Sigmoid colon (tissue), 7 donors: ENCODE measurements at places on chromosomes 16 and 17.

DNA sequence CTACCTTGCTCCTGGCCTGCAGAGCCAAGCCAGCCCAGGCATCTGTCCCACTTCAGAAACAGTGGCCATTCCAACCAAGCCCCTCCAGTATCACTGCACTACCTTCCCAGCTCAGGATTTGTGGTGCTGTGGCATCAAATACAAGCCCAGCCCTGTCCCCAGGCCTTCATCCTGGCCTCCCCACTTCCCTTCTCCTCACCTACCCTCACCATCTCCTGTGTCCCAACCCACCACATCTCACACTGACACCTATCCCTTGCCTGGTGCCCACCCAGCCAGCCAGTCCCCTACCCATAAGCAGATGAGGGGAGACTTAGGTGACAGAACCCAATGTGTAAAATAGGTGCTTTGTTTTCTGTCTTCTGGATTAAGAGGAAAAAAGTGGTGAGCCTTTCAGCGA lies 66.0 kb upstream of the CDH5 start:
- H3K4me1 ChIP-seq, result no peaks in the 10 kb centered on the region
- no peaks in the 10 kb centered on the region for H3K27me3 ChIP-seq
- DNase-seq, result peak; percentile 15
- no peaks in the 10 kb centered on the region for H3K36me3 ChIP-seq
- H3K4me3 ChIP-seq, result no peak overlapping the region

- H3K27ac ChIP-seq, result no peak overlapping the region
- H3K4me3 ChIP-seq, result no peak overlapping the region
- no peaks in the 10 kb centered on the region for H3K4me1 ChIP-seq
- DNase-seq, result no peak
Measured at GRCh38 chr16:64983963-64984362, 137.9 kb downstream of the CDH11 start.

GRCh38 chr16:82835487-82836155 lies 208.9 kb downstream of the CDH13 start:
- H3K27ac ChIP-seq, result no peak overlapping the region
- DNase-seq, result no peak
- no peaks in the 10 kb centered on the region for H3K4me1 ChIP-seq
- H3K27me3 ChIP-seq, result no peaks in the 10 kb centered on the region
- no peaks in the 10 kb centered on the region for H3K36me3 ChIP-seq

GRCh38 chr17:64331931-64332493 lies 58.6 kb downstream of the PECAM1 start:
- no peak overlapping the region for H3K4me3 ChIP-seq
- no peaks in the 10 kb centered on the region for H3K27me3 ChIP-seq
- H3K36me3 ChIP-seq, result no peaks in the 10 kb centered on the region
- H3K27ac ChIP-seq, result no peak overlapping the region

GRCh38 chr16:79169239-79169638 lies 431.3 kb downstream of the MAF start:
- no peaks in the 10 kb centered on the region for H3K27me3 ChIP-seq
- no peaks in the 10 kb centered on the region for H3K36me3 ChIP-seq
- no peaks in the 10 kb centered on the region for H3K4me1 ChIP-seq
- no peak overlapping the region for H3K4me3 ChIP-seq
- H3K27ac ChIP-seq, result no peak overlapping the region

GRCh38 chr17:42553866-42554249 lies 1.1 kb downstream of the HSD17B1 start:
- peak overlapping the region; percentile 77 for H3K4me3 ChIP-seq
- H3K27ac ChIP-seq, result peak overlapping the region; percentile 84
- no peaks in the 10 kb centered on the region for H3K27me3 ChIP-seq
- H3K4me1 ChIP-seq, result peaks cover 29% of the 10 kb centered on the region
- no peaks in the 10 kb centered on the region for H3K36me3 ChIP-seq

GRCh38 chr16:9846362-9847099 lies 335.7 kb downstream of the GRIN2A start:
- H3K4me1 ChIP-seq, result no peaks in the 10 kb centered on the region
- no peak overlapping the region for H3K27ac ChIP-seq
- no peak overlapping the region for H3K4me3 ChIP-seq
- no peaks in the 10 kb centered on the region for H3K27me3 ChIP-seq

GRCh38 chr16:10889855-10890254 lies 12.9 kb downstream of the CIITA start:
- H3K4me1 ChIP-seq, result no peaks in the 10 kb centered on the region

DNA sequence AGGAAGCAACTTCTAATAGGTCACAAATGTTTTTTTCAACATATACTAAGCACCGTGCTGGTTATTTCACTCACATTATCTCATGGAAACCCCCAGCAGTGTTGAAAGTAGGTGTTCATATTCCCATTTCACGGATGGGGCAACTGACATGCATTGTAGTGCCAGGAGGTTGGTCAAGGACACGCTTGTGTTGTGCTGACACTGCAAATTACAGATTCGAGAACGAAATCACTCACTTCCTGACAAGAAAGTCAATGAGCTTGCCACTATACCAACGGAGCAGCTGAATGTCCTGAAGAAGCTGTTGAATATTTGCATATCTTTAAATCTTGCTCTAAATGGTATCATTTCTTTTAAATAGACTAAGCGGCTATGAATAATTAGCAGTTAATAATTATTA lies 378.0 kb upstream of the C16orf82 start:
- H3K4me1 ChIP-seq, result no peaks in the 10 kb centered on the region
- no peak overlapping the region for H3K4me3 ChIP-seq
- H3K36me3 ChIP-seq, result no peaks in the 10 kb centered on the region
- H3K27me3 ChIP-seq, result no peaks in the 10 kb centered on the region

GRCh38 chr16:2025251-2025650 lies 1.5 kb upstream of the NHERF2 start:
- DNase-seq, result no peak
- peaks cover 7% of the 10 kb centered on the region for H3K36me3 ChIP-seq
- peaks cover 39% of the 10 kb centered on the region for H3K4me1 ChIP-seq
- H3K27me3 ChIP-seq, result peaks cover 17% of the 10 kb centered on the region
- H3K4me3 ChIP-seq, result no peak overlapping the region

- no peak overlapping the region for H3K4me3 ChIP-seq
- DNase-seq, result no peak
- H3K4me1 ChIP-seq, result no peaks in the 10 kb centered on the region
- no peaks in the 10 kb centered on the region for H3K36me3 ChIP-seq
Measured at GRCh38 chr17:56389356-56389755, 204.1 kb upstream of the NOG start.

GRCh38 chr17:3796110-3796821 lies 4.7 kb downstream of the ITGAE start:
- no peak overlapping the region for H3K27ac ChIP-seq
- no peaks in the 10 kb centered on the region for H3K27me3 ChIP-seq
- H3K36me3 ChIP-seq, result no peaks in the 10 kb centered on the region
- no peak for DNase-seq
- H3K4me1 ChIP-seq, result peaks cover 4% of the 10 kb centered on the region
- no peak overlapping the region for H3K4me3 ChIP-seq

- peaks cover 22% of the 10 kb centered on the region for H3K4me1 ChIP-seq
- H3K4me3 ChIP-seq, result no peak overlapping the region
- H3K36me3 ChIP-seq, result no peaks in the 10 kb centered on the region
- H3K27me3 ChIP-seq, result peaks cover 8% of the 10 kb centered on the region
Measured at GRCh38 chr17:62625870-62626200, 1.6 kb upstream of the MRC2 start.

GRCh38 chr16:4591191-4591590 lies 23.5 kb downstream of the UBALD1 start:
- H3K36me3 ChIP-seq, result no peaks in the 10 kb centered on the region
- H3K27ac ChIP-seq, result no peak overlapping the region
- no peak for DNase-seq
- H3K27me3 ChIP-seq, result peaks cover 9% of the 10 kb centered on the region

DNA sequence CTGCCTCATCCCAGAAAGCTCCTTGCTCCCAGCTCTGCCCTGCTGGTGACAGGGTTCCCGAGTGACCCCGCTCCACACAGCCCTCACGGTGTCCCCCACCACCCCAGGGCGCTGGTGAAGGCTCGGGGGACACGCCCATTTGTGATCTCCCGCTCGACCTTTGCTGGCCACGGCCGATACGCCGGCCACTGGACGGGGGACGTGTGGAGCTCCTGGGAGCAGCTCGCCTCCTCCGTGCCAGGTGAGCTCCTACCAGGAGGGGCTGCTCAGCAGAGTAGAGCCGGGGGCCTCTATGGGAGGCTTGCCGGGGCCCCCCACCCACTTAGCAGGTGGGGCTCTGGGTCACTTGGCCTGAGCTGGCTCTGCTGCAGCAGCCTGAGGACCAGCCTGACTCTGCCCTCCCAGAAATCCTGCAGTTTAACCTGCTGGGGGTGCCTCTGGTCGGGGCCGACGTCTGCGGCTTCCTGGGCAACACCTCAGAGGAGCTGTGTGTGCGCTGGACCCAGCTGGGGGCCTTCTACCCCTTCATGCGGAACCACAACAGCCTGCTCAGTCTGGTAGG lies 11.2 kb downstream of the GAA start:
- H3K27me3 ChIP-seq, result no peaks in the 10 kb centered on the region
- no peaks in the 10 kb centered on the region for H3K36me3 ChIP-seq
- no peak overlapping the region for H3K4me3 ChIP-seq
- H3K4me1 ChIP-seq, result no peaks in the 10 kb centered on the region
- no peak overlapping the region for H3K27ac ChIP-seq
- no peak for DNase-seq

GRCh38 chr16:30839523-30840227 lies 52.7 kb upstream of the ZNF629 start:
- no peak overlapping the region for H3K27ac ChIP-seq
- no peaks in the 10 kb centered on the region for H3K4me1 ChIP-seq
- H3K4me3 ChIP-seq, result no peak overlapping the region
- no peaks in the 10 kb centered on the region for H3K27me3 ChIP-seq

DNA sequence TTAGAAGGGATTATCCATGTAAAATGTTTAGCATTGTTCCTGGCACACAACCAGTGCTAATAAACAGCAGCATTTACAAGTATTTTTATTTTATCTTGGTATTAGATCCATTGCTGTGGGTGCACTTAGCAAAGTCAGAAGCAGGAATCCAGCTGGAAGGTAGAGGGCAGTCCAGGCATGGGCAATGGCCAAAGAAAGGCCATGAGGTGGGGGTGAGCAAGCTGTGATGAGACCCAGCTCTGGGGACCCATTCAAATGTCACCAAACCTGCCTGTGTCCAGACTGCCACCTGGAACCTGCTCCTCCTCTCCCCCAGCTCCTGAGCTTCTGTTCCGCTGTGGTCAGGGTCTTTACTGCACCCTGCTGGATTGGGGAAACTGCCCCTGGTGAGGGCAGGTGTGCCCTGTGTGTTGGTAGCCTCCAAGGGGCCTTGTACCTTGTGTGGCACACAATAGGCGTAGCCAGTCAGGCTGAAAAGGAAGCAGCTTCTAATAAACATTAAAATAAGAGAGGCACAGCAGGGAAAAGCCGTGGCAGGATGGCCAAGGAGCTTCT lies 118.0 kb upstream of the CRHR1 start:
- H3K4me3 ChIP-seq, result no peak overlapping the region
- DNase-seq, result no peak
- no peak overlapping the region for H3K27ac ChIP-seq
- no peaks in the 10 kb centered on the region for H3K27me3 ChIP-seq
- no peaks in the 10 kb centered on the region for H3K36me3 ChIP-seq

GRCh38 chr16:7615565-7615964 lies 282.9 kb downstream of the RBFOX1 start:
- H3K4me1 ChIP-seq, result no peaks in the 10 kb centered on the region
- H3K27me3 ChIP-seq, result no peaks in the 10 kb centered on the region
- DNase-seq, result no peak
- H3K27ac ChIP-seq, result no peak overlapping the region
- H3K4me3 ChIP-seq, result no peak overlapping the region

GRCh38 chr17:34606763-34607162 lies 27.4 kb downstream of the TMEM132E start:
- no peak overlapping the region for H3K27ac ChIP-seq
- no peak overlapping the region for H3K4me3 ChIP-seq
- DNase-seq, result no peak

- no peaks in the 10 kb centered on the region for H3K36me3 ChIP-seq
- no peak overlapping the region for H3K27ac ChIP-seq
Measured at GRCh38 chr16:23948949-23949411, 113.2 kb downstream of the PRKCB start.

GRCh38 chr16:54957403-54958166 lies 26.9 kb downstream of the IRX5 start:
- H3K27ac ChIP-seq, result no peak overlapping the region
- peaks cover 18% of the 10 kb centered on the region for H3K27me3 ChIP-seq
- H3K4me3 ChIP-seq, result no peak overlapping the region
- no peaks in the 10 kb centered on the region for H3K36me3 ChIP-seq

DNA sequence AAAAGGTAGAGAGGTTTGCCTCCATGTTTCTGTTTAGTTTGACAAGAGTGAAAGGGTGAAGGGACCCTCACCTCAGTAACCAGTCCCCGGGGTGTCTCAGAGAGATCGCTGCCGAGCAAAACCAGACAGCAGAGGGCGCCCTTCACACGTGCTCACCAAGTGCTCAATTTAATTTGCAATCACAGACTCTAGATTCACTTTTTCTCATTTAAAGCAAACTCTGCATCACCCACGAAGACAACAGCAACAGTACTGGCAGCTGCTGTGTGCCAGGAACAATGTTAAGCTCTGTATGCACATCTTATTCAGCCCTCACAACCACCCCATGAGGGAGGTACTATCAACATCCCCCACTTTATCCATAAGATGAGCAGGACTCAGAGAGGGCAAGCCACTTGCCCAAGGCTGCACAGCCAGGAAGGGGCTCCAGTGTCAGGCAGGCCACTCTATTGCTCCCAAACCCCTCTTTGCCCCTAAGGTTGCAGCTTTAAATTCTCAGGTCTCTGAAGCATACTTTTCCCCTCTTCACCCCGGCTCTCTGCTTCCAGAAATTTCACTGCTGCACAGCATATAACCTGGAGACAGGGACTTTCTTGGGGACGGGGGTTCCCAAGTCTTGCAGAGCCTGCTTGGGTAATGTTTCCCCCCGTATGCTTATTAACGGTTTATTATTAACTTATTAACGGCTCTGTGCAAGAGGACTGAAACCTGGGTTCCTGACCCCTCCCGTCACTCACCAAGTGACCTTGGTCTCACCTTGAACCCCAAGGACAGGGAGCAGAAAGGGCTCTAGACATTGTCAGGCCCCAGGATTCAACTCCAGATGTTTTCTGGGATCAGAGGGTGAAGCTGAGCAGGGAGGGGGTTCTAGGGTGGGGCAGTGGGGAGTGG lies 70.9 kb downstream of the CNGB1 start:
- no peaks in the 10 kb centered on the region for H3K4me1 ChIP-seq
- peak; percentile 79 for DNase-seq
- H3K27ac ChIP-seq, result no peak overlapping the region
- no peaks in the 10 kb centered on the region for H3K36me3 ChIP-seq
- H3K4me3 ChIP-seq, result no peak overlapping the region

DNA sequence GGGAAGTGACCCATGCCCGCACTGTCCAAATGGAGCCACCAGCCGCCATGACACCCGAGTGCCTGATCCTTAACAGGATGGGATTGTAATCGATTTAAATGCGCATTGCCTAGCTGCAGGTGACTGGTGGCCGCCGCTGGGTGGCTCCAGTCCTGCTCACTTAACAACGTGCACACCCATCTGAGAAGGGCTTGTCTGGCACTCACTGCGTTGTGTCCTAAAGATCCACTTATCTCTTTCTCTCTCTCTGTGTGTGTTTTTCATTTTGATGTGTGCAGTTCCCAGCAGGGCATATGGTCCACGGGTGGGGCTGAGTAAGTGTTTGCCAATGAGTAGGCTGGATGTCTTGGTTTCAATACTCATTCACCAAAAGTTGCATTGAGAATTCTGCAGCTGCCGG lies 80.6 kb downstream of the IRF8 start:
- no peak overlapping the region for H3K4me3 ChIP-seq
- no peak overlapping the region for H3K27ac ChIP-seq
- no peak for DNase-seq
- no peaks in the 10 kb centered on the region for H3K4me1 ChIP-seq
- peaks cover 38% of the 10 kb centered on the region for H3K27me3 ChIP-seq
- no peaks in the 10 kb centered on the region for H3K36me3 ChIP-seq
